ENCODE measurements at places on chromosomes 2 and 18. TPM values are rescaled to one million over a fixed set of nuclear protein-coding genes. Genes with fewer than 3 reads are reported as not detected.

HOXD8 gene
- total RNA-seq: 15.9 TPM

DNA sequence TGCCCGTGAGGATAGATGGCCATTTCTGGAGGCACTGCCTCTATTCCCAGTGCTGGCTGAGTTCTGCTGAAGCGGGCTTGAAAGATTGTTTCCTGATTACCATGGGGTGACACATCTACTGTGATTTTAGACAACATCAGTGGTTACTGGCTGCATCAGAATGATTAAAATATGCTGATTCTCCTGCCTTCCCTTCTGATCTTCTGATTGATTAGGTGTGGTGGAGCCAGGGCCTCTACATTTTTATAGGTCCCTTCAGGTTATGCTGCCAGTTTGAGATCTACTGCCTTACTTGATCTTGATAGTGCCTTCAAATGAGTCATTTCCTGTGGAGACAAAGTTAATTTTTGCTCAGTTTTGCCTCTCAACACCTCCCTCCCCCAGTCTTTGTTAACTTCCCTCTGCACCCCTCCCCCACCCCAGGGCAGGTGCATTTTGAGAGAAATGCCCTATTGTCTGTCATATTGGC lies 31.6 kb upstream of the SNORC start:
- H3K4me1 ChIP-seq: peaks cover 23% of the 10 kb centered on the region
- no peak overlapping the region for H3K4me3 ChIP-seq
- DNase-seq: no peak
- H3K36me3 ChIP-seq: peaks cover 17% of the 10 kb centered on the region
- H3K27me3 ChIP-seq: no peaks in the 10 kb centered on the region

PNKD gene
- total RNA-seq: 39.6 TPM

DNA sequence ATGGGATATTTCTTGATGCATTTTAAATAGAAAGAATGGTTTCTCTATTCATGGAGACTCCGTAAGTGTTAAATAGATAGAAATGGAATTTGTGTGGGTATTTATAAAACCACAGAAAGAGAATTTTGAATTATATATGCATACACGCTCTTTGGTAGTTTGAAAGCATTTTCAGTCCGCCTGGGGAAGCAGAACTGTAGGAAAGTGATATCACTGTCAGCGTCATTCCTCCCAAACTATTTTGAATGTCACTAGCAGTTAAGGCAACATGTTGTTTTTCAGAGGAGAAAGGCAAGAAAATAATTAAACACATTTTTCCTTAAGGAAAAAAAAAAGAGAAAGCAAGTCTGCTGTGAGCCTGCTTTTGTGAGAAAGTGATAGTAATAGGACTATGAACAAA lies 8.7 kb upstream of the ERMN start:
- DNase-seq: no peak
- no peak overlapping the region for H3K4me3 ChIP-seq
- H3K4me1 ChIP-seq: no peaks in the 10 kb centered on the region

- H3K4me1 ChIP-seq: no peaks in the 10 kb centered on the region
- no peak for DNase-seq
- no peak overlapping the region for H3K4me3 ChIP-seq
- H3K36me3 ChIP-seq: no peaks in the 10 kb centered on the region
- H3K27ac ChIP-seq: no peak overlapping the region
These were observed 153.3 kb downstream of the LRRTM1 start for GRCh38 chr2:80151248-80151647.

DNA sequence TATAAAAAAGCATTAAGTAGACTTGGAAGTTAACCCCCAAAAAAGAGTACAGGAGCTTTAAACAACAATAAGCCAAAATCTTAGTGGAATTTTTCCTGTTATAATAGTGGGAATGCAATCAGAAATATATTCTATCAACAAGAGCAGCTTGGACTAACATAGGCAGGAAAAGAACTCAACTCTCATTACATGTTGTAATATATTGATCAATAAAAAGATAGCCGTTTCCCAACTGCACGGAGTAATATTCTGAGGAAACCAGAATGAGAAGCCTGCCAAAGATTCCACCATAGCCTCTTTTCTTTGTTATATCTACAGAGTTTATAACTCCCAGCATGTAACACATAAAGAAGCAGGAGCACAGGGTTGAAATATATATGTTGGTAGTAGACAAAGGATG lies 37.6 kb upstream of the BAZ2B start:
- H3K36me3 ChIP-seq: no peaks in the 10 kb centered on the region
- no peak overlapping the region for H3K27ac ChIP-seq
- no peaks in the 10 kb centered on the region for H3K27me3 ChIP-seq
- DNase-seq: no peak
- no peaks in the 10 kb centered on the region for H3K4me1 ChIP-seq

- H3K27ac ChIP-seq: no peak overlapping the region
- DNase-seq: no peak
- H3K36me3 ChIP-seq: no peaks in the 10 kb centered on the region
- no peaks in the 10 kb centered on the region for H3K27me3 ChIP-seq
- H3K4me1 ChIP-seq: no peaks in the 10 kb centered on the region
These were observed 67.3 kb downstream of the ASB1 start for GRCh38 chr2:238493880-238494572.

GRCh38 chr2:25402477-25402876 lies 60.8 kb upstream of the DNMT3A start:
- no peak for DNase-seq
- no peaks in the 10 kb centered on the region for H3K4me1 ChIP-seq
- no peaks in the 10 kb centered on the region for H3K36me3 ChIP-seq
- no peaks in the 10 kb centered on the region for H3K27me3 ChIP-seq
- H3K4me3 ChIP-seq: no peak overlapping the region

DYNC2LI1 gene
- total RNA-seq: 3.4 TPM

ZBTB7C gene
- 2.4 TPM for total RNA-seq

Measured in psoas muscle (tissue), 8 donors.